ENCODE measurements at places on chromosomes 5 and 9. TPM values are rescaled to one million over a fixed set of nuclear protein-coding genes. Genes with fewer than 3 reads are reported as not detected.

The CCL27 gene
- not detected for total RNA-seq

The CDC20B gene
- not detected for total RNA-seq

The LRRC19 gene
- not detected for total RNA-seq

The SMIM15 gene
- total RNA-seq: 31.2 TPM

The AQP7 gene
- total RNA-seq: 0.07 TPM

The FUT7 gene
- not detected for total RNA-seq

The SAPCD2 gene
- 28.1 TPM for total RNA-seq

The TIMD4 gene
- total RNA-seq: not detected

The GHR gene
- 1.5 TPM for total RNA-seq

The CDO1 gene
- 0.15 TPM for total RNA-seq

The SHROOM1 gene
- total RNA-seq: 13.9 TPM

The SYNPO gene
- total RNA-seq: 41.0 TPM

The RLN2 gene
- not detected for total RNA-seq

The CTNND2 gene
- total RNA-seq: not detected

The EEIG1 gene
- total RNA-seq: 3.1 TPM
